ENCODE measurements at places on chromosomes 5 and 9. TPM values are rescaled to one million over a fixed set of nuclear protein-coding genes. Genes with fewer than 3 reads are reported as not detected.

- DNase-seq: peak; percentile 31
Observed at GRCh38 chr9:113645227-113645977, 181.9 kb downstream of the RGS3 start.

Gene DEPDC1B
- 17.9 TPM for total RNA-seq

GRCh38 chr9:21782205-21782604, 20.2 kb upstream of the MTAP start:
- peak; percentile 80 for DNase-seq

GRCh38 chr5:176980818-176981217, 25.8 kb downstream of the UIMC1 start:
- DNase-seq: no peak

- peak; percentile 22 for DNase-seq
Observed at GRCh38 chr5:21807953-21808352, 1045.2 kb downstream of the CDH12 start.

- no peak for DNase-seq
Observed at GRCh38 chr9:92432350-92432749, 8.1 kb upstream of the OMD start.

GRCh38 chr5:72988769-72989168, 32.9 kb downstream of the FCHO2 start:
- no peak for DNase-seq
